ENCODE measurements at places on chromosomes 2 and 18. TPM values are rescaled to one million over a fixed set of nuclear protein-coding genes. Genes with fewer than 3 reads are reported as not detected.
A peak's percentile ranks its signal among the peaks of the same experiment; 100 is the strongest.

DNA sequence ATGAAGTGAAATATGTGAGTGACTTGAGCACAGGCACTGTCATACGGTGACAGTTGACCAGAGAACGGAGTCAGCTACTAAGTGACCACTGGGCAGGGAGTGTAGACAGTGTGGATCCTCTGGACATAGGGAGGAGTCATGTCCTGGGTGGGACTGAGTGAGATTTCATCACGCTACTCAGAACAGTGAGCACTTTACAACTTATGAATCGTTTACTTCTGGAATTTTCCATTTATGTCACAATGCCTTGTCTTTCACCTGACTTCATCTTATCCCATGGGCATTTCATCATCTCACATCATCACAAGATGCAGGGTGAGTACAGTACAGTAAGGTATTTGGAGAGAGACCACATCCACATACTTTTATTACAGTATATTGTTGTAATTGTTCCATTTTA, 29.0 kb downstream of the PTPRM start:
- H3K27me3 ChIP-seq = no peaks in the 10 kb centered on the region
- H3K36me3 ChIP-seq = no peaks in the 10 kb centered on the region
- no peak overlapping the region for H3K4me3 ChIP-seq
- peaks cover 86% of the 10 kb centered on the region for H3K4me1 ChIP-seq

GRCh38 chr18:73986711-73987110, 160.9 kb downstream of the FBXO15 start:
- no peak overlapping the region for H3K4me3 ChIP-seq
- H3K27me3 ChIP-seq = no peaks in the 10 kb centered on the region
- no peak for DNase-seq

RNF125 gene
- total RNA-seq = 1.3 TPM

GRCh38 chr2:40418614-40419363, 33.1 kb downstream of the SLC8A1 start:
- H3K27ac ChIP-seq = no peak overlapping the region
- H3K27me3 ChIP-seq = no peaks in the 10 kb centered on the region
- H3K36me3 ChIP-seq = no peaks in the 10 kb centered on the region
- no peak for DNase-seq

AMER3 gene
- total RNA-seq = not detected

DNA sequence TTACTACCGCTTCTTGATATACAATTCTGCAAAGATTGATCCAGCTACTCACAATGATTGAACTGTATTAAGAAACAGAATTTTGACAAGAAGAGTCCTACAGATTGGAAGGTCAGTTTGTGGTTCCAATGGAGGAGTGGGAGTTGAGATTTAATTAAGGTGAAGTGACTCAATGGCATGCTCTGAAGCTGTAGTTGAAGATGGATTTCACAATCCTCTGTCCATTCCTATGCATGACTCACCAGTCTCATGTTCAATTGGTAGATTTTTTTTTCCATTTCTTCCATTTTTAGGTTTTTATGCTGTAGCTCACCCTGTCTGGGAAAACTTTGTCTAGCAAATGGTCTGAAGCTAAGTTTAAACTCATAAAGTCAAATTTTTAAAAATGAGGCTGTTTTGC, 83.3 kb downstream of the DPP4 start:
- DNase-seq = no peak
- H3K36me3 ChIP-seq = no peaks in the 10 kb centered on the region
- H3K27ac ChIP-seq = no peak overlapping the region
- H3K27me3 ChIP-seq = peaks cover 4% of the 10 kb centered on the region
- H3K4me3 ChIP-seq = no peak overlapping the region

HK2 gene
- 97.7 TPM for total RNA-seq

GTF3C2 gene
- total RNA-seq = 44.9 TPM

GRCh38 chr2:70684846-70685622, 83.0 kb downstream of the ADD2 start:
- H3K4me3 ChIP-seq = no peak overlapping the region
- no peaks in the 10 kb centered on the region for H3K36me3 ChIP-seq
- H3K27me3 ChIP-seq = no peaks in the 10 kb centered on the region
- DNase-seq = no peak
- H3K27ac ChIP-seq = no peak overlapping the region

GRCh38 chr18:61496374-61496773, 163.1 kb downstream of the CDH20 start:
- H3K36me3 ChIP-seq = no peaks in the 10 kb centered on the region
- no peaks in the 10 kb centered on the region for H3K4me1 ChIP-seq
- no peak overlapping the region for H3K27ac ChIP-seq
- H3K27me3 ChIP-seq = no peaks in the 10 kb centered on the region
- no peak for DNase-seq

- H3K4me3 ChIP-seq = no peak overlapping the region
- H3K36me3 ChIP-seq = no peaks in the 10 kb centered on the region
- H3K4me1 ChIP-seq = peaks cover 81% of the 10 kb centered on the region
- H3K27me3 ChIP-seq = no peaks in the 10 kb centered on the region
Measured at GRCh38 chr2:101113441-101114267, 37.5 kb downstream of the TBC1D8 start.

- no peak overlapping the region for H3K27ac ChIP-seq
- no peak for DNase-seq
- H3K27me3 ChIP-seq = no peaks in the 10 kb centered on the region
- no peaks in the 10 kb centered on the region for H3K4me1 ChIP-seq
- H3K4me3 ChIP-seq = no peak overlapping the region
- no peaks in the 10 kb centered on the region for H3K36me3 ChIP-seq
Measured at GRCh38 chr2:132424526-132425121, 8.0 kb downstream of the GPR39 start.

IL1R2 gene
- 0.41 TPM for total RNA-seq

GRCh38 chr2:204681412-204681811, 136.1 kb downstream of the PARD3B start:
- no peaks in the 10 kb centered on the region for H3K36me3 ChIP-seq
- H3K4me3 ChIP-seq = no peak overlapping the region
- no peaks in the 10 kb centered on the region for H3K4me1 ChIP-seq
- H3K27me3 ChIP-seq = no peaks in the 10 kb centered on the region
- H3K27ac ChIP-seq = no peak overlapping the region
- DNase-seq = no peak

- peaks cover 21% of the 10 kb centered on the region for H3K4me1 ChIP-seq
- H3K27me3 ChIP-seq = no peaks in the 10 kb centered on the region
- H3K4me3 ChIP-seq = no peak overlapping the region
- H3K36me3 ChIP-seq = no peaks in the 10 kb centered on the region
Measured at GRCh38 chr2:42028571-42029148, 19.2 kb upstream of the PKDCC start.

DNA sequence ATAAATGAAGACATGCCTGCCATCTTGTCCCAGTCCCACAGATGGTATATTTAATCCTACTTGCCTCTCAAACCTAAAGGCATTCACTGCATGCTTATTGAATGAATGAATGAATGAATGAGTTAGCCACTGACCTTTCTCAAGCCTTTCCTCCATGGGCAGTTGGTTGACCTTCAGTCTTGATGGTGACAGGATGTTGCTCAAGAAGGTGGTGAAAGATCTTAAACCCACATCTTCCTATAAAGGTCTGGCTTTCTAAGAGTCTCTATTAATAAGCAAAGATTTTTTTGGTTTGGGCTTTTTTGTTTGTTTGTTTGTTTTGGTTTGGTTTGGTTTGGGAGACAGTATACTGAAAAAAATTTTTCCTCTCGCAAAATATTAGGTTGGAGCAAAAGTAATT, 41.7 kb downstream of the KIAA2012 start:
- H3K36me3 ChIP-seq = no peaks in the 10 kb centered on the region
- H3K4me1 ChIP-seq = peaks cover 12% of the 10 kb centered on the region
- no peak overlapping the region for H3K27ac ChIP-seq
- no peak for DNase-seq
- no peak overlapping the region for H3K4me3 ChIP-seq

- no peaks in the 10 kb centered on the region for H3K36me3 ChIP-seq
- DNase-seq = no peak
- H3K4me3 ChIP-seq = no peak overlapping the region
Measured at GRCh38 chr2:218194880-218195279, 22.1 kb upstream of the ARPC2 start.

CYP27A1 gene
- 45.1 TPM for total RNA-seq

SAG gene
- not detected for total RNA-seq

DNA sequence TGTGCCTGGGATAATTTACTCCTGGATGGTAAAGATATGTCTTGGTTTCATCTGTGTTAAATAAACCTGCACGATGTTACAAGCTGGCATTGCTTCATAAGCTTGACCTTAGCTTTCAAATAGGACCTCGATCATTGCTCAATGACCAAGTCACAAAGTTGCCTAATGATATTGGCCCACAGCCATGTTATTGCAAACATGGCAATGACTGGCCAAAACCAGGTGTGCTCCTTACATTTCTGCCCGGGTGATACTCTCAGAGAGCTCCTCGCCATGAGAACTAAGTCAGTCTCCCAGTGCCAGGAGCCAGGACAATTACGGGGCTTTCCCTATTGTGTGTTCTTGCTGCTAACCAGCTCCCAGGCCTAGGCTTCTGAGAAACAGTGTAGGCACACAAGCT, 72.5 kb upstream of the CYP1B1 start:
- no peak for DNase-seq
- H3K27me3 ChIP-seq = no peaks in the 10 kb centered on the region
- H3K27ac ChIP-seq = no peak overlapping the region

GRCh38 chr2:62794791-62795190, 89.3 kb downstream of the EHBP1 start:
- DNase-seq = no peak
- H3K4me3 ChIP-seq = no peak overlapping the region
- no peak overlapping the region for H3K27ac ChIP-seq
- H3K4me1 ChIP-seq = peaks cover 3% of the 10 kb centered on the region
- no peaks in the 10 kb centered on the region for H3K36me3 ChIP-seq

DNA sequence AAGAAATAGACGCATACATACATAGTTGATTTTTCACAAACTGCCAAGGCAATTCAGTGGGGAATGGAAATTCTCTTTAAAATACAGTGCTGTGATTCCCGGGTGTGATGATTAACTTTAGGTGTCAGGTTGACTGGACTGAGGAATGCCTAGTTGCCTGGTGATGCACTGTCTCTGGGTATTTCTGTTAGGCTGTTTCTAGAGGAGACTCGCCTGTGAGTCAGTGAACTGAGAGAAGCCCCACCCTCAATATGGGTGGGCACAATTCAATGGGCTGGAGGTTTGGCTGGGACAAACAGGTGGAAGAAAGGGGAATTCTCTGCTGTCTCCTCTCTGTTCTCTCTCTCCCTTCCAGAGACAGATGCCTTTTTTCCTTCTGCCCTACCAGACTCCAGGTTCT, 187.6 kb downstream of the ARHGAP28 start:
- no peaks in the 10 kb centered on the region for H3K36me3 ChIP-seq
- H3K27ac ChIP-seq = no peak overlapping the region
- no peak for DNase-seq
- no peaks in the 10 kb centered on the region for H3K27me3 ChIP-seq
- H3K4me1 ChIP-seq = no peaks in the 10 kb centered on the region
- no peak overlapping the region for H3K4me3 ChIP-seq

GRCh38 chr2:174764280-174765255, at the start of gene CHRNA1:
Gene CHRNA1, minus strand, starts transcription at chr2:174764472. Its CDS starts 78 bp downstream, at chr2:174764394.
- H3K27ac ChIP-seq = peak within 1 kb of the TSS; percentile 87
- DNase-seq = peak; percentile 71
- no peaks in the 10 kb centered on the region for H3K36me3 ChIP-seq
- no peaks in the 10 kb centered on the region for H3K27me3 ChIP-seq

LYPD1 gene
- not detected for total RNA-seq

- H3K27ac ChIP-seq = no peak overlapping the region
- no peak for DNase-seq
- H3K4me1 ChIP-seq = no peaks in the 10 kb centered on the region
- H3K36me3 ChIP-seq = no peaks in the 10 kb centered on the region
- H3K4me3 ChIP-seq = no peak overlapping the region
- H3K27me3 ChIP-seq = no peaks in the 10 kb centered on the region
Measured at GRCh38 chr2:24238158-24238557, 63.3 kb downstream of the FAM228A start.

DNA sequence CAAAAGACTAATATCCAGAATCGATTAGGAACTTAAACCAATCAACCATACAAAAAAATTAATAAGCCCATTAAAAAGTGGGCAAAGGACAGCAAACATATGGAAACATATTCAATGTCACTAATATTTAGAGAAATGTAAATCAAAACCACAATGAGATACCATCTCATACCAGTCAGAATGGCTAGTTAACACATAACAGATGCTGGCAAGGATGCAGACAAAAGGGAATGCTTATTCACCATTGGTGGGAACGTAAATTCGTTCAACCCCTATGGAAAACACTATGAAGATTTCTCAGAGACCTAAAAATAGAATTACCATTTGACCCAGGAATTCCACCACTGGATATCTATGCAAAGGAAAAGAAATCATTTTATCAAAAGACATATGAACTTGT, 468.2 kb upstream of the ST6GAL2 start:
- no peaks in the 10 kb centered on the region for H3K27me3 ChIP-seq
- no peak for DNase-seq
- no peaks in the 10 kb centered on the region for H3K4me1 ChIP-seq

GALNT13 gene
- not detected for total RNA-seq

UGT1A4 gene
- not detected for total RNA-seq

TMEM182 gene
- 25.8 TPM for total RNA-seq

ANKRD30B gene
- total RNA-seq = 0.04 TPM

DNA sequence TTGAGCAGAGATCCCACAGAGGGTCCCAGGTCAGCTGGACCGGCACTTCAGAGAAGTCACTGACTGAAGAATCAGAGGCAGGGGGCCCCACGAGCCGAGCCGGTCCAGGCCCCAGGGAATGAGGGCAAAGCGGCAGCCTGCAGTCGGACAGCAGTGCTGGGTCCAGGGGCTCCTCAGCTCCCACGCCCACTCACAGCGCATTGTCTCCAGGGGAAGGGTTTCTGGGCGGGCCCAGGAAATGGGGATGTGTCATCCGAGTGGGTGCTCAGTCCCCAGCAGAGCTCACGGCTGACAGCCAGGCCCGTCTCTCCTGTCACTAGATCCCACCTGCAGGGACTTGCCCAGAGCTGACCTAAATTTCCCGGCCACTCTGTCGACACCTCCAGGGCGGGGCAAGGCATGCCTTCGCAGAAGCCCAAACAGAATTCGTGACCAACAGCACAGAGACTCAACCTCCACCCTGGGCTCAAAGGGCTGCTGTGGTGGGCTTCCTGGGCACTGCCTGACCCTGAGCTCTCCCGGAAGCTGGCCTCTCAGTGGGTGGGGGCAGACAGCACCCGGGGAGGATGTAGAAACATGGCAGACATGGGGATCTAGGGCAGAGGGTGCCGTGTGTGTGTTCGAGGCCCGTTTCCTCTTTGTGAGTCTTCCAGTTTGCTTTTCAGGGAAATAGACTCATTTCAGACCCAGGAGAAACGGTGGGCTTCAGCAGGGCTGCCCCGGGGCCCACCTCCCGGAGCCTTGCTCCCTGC, 42.1 kb upstream of the TAF1B start:
- H3K27me3 ChIP-seq = no peaks in the 10 kb centered on the region
- no peak overlapping the region for H3K4me3 ChIP-seq
- peak; percentile 69 for DNase-seq
- H3K36me3 ChIP-seq = no peaks in the 10 kb centered on the region

All from psoas muscle (tissue), 8 donors.